ENCODE measurements at places on chromosomes 12 and 14.
A peak's percentile ranks its signal among the peaks of the same experiment; 100 is the strongest.

DNA sequence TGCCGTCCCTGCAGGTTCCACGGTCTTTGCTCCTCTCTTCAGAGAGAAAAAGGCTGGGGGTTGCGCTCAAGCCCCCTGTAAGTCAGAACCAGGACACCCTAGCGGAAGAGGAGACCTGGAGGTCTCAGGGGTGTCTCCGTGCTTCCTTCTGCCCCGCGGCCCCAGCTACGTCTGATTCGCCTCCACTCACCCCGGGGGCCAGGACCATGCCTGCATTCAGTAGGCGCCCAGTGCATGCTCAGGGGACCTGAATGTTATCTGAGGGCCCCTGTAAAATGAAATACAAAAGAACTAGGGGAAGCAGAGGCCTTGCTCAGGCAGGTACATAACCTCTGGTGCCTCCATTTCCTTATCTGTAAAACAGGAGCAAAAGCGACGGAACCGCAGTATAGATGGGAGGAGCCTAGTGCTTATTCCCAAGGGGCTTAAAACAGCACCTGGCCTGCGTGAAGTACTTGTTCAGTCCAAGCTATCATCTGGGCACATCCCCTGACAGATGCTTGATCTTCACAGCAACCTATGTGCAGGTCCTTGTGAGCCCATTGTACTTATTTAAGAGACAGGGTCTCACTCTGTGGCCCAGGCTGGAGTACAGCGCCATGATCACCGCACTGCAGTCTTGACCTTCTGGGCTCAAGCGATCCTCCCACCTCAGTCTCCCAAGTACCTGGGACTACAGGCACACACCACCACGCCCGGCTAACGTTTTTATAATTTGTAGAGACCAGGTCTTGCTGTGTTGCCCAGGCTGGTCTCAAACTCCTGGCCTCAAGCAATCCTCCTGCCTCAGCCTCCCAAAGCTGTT is 110.3 kb upstream of the NCOR2 start:
- H3K36me3 ChIP-seq, result no peaks in the 10 kb centered on the region
- H3K27ac ChIP-seq, result no peak overlapping the region
- no peak overlapping the region for H3K4me3 ChIP-seq
- no peaks in the 10 kb centered on the region for H3K27me3 ChIP-seq
- peaks cover 13% of the 10 kb centered on the region for H3K4me1 ChIP-seq

DNA sequence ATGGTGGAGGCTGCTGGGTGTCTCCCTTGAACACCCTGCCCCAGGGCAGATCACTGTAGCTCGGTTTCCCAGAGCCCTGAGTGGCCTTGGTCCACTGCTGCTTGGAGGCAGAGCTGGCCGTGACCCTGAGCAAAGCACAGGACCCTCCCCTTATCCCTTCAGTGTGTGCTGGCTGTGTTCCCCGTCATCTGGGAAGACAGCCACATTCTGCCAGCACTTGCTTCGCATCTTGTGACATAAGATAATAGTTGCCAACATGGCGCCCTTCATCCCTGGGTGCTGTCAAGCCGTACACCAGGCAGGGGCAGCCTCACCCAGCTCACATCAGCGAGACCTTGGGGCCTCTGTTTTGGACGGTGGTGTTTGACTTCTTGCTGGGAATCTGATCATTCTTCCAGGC is 12.1 kb upstream of the ALDH2 start:
- H3K27me3 ChIP-seq, result no peaks in the 10 kb centered on the region
- no peak overlapping the region for H3K27ac ChIP-seq
- H3K4me3 ChIP-seq, result no peak overlapping the region
- peaks cover 28% of the 10 kb centered on the region for H3K4me1 ChIP-seq
- H3K36me3 ChIP-seq, result no peaks in the 10 kb centered on the region

GRCh38 chr14:92585981-92586937 is 72.7 kb downstream of the RIN3 start:
- DNase-seq, result peak; percentile 92
- H3K36me3 ChIP-seq, result no peaks in the 10 kb centered on the region
- H3K27ac ChIP-seq, result peak overlapping the region; percentile 95
- H3K4me1 ChIP-seq, result peaks cover 13% of the 10 kb centered on the region
- H3K4me3 ChIP-seq, result no peak overlapping the region

DNA sequence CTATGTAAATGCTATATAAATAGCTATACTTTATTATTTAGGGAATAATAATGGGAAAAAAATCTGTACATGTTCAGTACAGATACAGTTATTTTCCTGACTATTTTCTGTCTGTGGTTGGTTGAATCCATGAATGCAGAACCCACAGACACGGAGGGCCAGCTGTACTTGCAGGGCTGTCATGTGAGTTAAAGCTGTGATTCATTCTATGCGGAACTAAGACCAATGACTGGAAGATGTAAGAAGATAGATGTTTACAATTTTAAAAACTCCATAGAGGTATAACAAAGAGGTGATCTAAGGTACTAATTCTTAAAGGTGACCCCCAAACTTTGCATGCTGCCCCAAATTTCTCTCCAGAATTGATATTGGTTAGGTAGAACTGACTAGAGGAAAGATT is 14.6 kb downstream of the PCNX4 start:
- DNase-seq, result peak; percentile 10
- H3K4me1 ChIP-seq, result peaks cover 7% of the 10 kb centered on the region
- H3K36me3 ChIP-seq, result no peaks in the 10 kb centered on the region
- no peak overlapping the region for H3K4me3 ChIP-seq

DNA sequence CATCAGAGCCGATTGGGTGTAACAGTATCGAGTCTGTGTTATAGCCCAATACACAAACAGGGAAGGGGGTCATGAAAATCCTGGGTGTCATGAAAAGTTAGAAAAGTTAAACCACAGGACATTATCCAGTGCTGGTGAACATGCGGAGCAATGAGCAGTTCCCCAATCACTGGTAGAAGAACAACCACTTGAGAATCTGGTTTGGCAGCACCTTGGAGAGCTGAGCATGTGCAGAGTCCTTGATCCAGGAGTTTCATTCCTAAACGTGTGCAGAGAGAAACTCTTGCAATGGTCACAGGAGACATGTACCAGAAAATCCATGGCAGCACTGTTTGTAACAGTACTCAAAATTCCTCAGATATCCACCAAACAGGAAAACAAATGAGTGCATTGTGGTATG is 23.0 kb upstream of the JDP2 start:
- no peak overlapping the region for H3K27ac ChIP-seq
- H3K4me1 ChIP-seq, result peaks cover 15% of the 10 kb centered on the region
- H3K4me3 ChIP-seq, result no peak overlapping the region
- no peaks in the 10 kb centered on the region for H3K27me3 ChIP-seq
- no peaks in the 10 kb centered on the region for H3K36me3 ChIP-seq

DNA sequence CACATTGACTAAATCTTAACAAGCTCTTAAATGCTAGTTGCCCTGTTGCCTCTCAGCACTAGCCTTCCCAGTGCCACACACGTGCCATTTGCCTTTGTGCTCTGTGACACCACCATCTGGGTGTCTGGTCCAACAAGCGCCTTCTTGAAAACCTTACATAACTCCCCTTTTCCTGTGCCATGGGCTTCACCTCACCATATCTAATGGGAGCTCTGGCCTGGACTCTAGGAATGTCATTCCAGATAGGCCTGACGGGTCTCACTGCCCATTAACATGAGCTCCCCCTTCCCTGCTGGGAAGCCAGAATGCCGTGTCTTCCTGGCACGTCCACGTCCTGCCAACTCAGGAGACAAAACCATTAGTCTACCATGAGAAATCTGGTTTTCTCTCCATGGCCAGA is 24.4 kb downstream of the SSPN start:
- no peak overlapping the region for H3K4me3 ChIP-seq
- H3K27ac ChIP-seq, result no peak overlapping the region

DNA sequence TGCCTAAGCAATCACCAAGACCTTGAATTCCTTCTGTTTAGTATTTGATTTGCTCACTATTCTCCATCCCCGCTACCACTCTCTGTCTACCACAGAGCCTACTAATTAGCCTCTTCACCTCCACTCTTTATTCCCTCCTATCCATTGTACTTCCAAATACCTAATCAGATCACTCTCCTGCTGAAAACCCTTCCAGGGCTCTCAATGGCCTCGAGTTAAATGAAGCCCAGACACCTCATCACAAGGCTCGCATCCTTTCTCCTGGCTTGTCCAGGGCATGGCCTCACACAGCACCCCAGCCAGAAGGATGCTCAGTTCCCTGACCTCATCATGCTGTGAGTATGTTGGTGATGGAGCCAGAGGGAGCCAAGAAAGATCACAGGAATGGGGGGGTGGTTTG is 71.4 kb upstream of the PRMT8 start:
- DNase-seq, result no peak
- no peaks in the 10 kb centered on the region for H3K36me3 ChIP-seq
- no peaks in the 10 kb centered on the region for H3K27me3 ChIP-seq
- H3K4me1 ChIP-seq, result no peaks in the 10 kb centered on the region

GRCh38 chr12:123938679-123939480 is 33.8 kb downstream of the CCDC92 start:
- H3K27me3 ChIP-seq, result no peaks in the 10 kb centered on the region
- H3K4me3 ChIP-seq, result no peak overlapping the region

DNA sequence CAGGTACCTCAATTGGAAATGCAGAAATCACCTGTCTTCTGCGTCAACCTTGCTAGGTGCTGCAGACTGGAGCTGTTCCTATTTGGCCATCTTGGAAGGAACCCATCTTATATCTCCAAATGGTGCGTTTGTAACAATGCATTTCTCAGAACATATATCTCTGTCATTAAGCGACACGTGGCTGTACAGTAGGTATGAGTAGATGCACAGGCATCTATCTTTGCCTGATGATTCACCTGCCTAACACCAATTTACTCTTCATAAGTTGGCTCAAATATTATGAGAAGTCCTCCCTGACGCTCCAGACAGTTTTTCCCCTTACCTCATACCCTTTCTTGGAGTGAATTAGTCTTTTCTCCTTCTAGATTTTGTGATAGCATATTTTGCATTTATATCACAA is 44.2 kb downstream of the GPR137C start:
- H3K27me3 ChIP-seq, result no peaks in the 10 kb centered on the region
- H3K27ac ChIP-seq, result no peak overlapping the region
- no peak for DNase-seq

DNA sequence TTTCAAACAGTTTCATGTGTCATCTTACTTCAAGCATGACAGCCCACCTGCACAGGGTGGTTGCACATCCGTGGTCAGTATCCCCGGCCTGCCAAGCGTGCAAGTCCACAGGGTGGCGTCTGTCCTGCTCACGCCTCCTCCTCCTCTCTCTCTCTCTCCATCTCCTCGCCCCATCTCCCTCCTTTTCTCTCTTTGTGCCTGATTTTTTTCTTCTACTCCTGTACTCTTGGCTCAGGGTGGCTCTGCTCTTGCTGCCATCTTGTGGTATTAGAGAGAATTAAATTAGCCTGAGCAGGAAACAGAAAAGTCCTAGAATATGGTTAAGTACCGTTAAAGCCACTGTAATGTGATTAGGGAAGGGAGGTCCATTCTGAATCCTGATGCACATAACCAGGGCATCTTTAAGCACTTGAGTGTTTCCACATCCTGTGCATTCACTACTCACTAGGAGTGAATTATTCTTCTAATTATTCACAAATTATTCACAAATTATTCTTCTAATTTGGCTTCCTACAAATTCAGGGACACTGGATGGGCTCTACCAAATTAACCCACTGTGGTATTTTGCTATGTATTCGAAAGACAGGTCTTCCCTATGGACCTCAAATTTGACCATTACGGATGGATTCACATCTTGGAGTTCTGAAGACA is 25.5 kb upstream of the DTX1 start:
- H3K4me3 ChIP-seq, result no peak overlapping the region
- H3K27ac ChIP-seq, result no peak overlapping the region
- H3K36me3 ChIP-seq, result no peaks in the 10 kb centered on the region
- no peak for DNase-seq
- H3K27me3 ChIP-seq, result no peaks in the 10 kb centered on the region

DNA sequence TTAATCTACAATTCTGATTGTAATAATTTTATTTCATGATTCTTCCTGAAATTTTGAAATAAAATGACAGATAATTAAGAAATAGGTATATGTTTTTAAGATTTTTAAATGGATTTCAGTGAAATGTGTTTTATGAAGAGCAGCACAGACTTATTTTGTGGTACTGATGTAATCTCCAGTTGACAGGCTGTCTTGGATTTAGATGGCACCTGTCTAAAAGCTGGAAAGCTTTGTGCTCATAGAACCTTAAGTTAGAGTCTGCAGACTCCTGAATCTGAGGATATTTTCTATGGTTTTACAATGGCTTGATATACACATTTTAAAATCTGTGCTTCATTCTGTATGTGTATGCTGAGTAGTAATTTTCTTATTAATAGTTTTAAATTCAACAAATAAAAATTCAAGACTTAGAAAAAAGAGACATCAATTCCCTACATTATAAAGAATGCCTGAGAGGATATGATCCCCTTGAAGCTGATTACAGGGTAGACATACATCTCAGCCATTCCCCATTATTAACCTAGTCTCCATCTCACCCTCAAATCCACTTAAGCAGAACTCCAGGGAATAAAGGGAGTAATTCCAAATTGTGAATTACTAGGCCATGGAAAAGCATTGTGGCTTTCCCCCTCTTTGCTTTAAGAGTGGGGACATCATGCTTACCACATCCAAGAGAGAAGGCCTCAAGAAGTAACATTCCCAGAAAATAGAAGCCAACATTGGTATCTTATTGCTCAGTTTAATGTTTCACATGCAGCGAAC is 33.7 kb upstream of the ACSS3 start:
- no peak for DNase-seq
- H3K27me3 ChIP-seq, result no peaks in the 10 kb centered on the region
- H3K4me3 ChIP-seq, result no peak overlapping the region
- H3K36me3 ChIP-seq, result no peaks in the 10 kb centered on the region

DNA sequence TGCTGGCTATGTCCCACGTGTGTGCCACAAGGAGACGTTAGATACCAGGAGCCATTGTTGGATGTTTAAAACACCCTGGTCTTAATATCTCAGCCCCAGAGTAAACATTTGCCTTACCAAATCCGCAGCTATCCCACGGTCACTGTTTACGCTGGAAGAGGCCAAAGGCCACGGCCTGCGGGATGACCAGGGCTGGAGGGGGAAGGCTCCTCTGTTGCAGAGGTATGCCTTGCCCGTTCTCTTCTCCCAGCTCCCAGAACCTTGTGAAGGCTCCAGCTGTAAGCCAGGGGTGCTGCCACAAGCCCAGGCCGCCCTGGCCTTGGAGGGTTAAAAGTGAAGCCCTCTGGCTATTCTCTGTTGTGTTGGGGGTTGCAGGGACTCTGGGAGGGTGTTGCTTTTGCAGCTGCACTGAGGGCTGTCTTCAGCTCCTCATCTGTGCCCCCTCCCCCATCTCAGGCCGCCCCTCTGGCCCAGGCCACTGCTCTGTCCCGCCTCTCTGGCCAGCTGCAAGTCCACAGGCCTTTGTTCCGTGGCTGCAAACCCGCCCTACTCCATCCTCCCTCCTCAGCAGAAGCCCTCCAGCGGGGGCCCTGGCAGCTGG is 2.5 kb downstream of the PLEKHG3 start:
- no peaks in the 10 kb centered on the region for H3K27me3 ChIP-seq
- DNase-seq, result no peak
- H3K4me1 ChIP-seq, result peaks cover 50% of the 10 kb centered on the region
- H3K27ac ChIP-seq, result peak overlapping the region; percentile 88

DNA sequence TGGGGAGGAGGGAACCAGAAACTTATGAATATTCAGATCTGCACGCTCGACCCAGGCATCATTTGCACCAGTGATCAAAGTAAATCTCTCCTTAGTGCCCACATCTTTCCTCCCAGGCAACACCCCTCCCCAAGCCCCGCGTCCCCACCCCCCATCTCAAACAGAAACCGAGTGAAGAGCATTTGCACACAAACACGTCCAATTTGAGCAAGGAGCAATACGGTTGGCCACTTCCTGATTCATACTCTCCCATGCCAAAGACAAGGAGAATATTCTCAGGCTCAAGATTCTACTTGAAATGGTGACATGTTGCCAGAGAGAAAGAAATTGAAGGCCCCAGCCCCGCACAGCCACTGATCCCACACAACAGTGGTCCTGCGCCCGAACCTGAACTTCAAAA is 7.1 kb downstream of the FOXN3 start:
- H3K4me1 ChIP-seq, result peaks cover under 1% of the 10 kb centered on the region
- H3K27ac ChIP-seq, result peak overlapping the region; percentile 82
- peaks cover 9% of the 10 kb centered on the region for H3K36me3 ChIP-seq
- H3K4me3 ChIP-seq, result peak overlapping the region; percentile 39
- DNase-seq, result no peak
